ENCODE measurements at places on chromosomes 1 and 21.
A peak's percentile ranks its signal among the peaks of the same experiment; 100 is the strongest.

GRCh38 chr1:109241344-109241743 is 8.0 kb upstream of the CELSR2 start:
- no peak for DNase-seq

- DNase-seq = peak; percentile 49
Measured at GRCh38 chr1:218557731-218558130, 212.6 kb downstream of the TGFB2 start.

DNA sequence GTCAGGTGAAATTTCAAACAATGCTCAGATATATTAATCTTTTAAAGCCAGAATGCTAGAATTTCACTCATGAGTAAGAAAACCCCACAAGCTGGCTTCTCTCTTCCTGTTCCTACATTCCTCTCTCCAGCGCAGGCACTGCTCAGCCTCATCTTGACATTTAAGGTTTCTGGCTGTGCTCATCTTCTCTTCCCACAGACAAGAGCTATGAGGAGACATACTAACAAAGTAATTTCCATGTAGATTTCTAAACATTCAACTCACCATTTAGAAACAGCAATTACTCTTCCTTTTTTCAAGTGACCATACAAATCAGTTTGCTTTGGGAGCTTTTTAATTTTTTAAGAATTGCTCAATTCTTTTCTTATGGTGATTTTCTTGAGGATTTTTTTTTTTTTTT is 7.8 kb upstream of the LRRC8D start:
- no peak for DNase-seq

GRCh38 chr1:113452921-113453770 is 62.8 kb downstream of the MAGI3 start:
- no peak for DNase-seq

DNA sequence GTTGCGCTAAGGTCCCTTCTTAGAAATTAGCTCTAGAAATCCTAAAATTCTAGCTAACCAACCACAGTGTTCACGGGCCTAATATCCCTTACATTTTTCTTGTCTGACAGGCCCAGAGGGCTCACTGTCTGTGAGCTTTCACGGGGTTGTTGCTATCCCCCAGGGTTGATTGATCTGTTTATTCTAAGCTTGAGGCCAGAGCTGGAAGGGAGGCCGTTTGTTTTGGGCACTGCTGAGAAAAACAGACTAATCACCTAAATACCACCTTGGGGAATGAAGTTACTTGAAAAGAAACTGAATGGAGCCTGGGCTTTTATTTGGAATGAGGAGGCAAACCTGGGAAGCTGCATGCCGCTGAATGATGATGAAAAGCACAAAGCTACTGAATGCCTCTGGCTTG is 162.4 kb downstream of the KIF26B start:
- DNase-seq = no peak

DNA sequence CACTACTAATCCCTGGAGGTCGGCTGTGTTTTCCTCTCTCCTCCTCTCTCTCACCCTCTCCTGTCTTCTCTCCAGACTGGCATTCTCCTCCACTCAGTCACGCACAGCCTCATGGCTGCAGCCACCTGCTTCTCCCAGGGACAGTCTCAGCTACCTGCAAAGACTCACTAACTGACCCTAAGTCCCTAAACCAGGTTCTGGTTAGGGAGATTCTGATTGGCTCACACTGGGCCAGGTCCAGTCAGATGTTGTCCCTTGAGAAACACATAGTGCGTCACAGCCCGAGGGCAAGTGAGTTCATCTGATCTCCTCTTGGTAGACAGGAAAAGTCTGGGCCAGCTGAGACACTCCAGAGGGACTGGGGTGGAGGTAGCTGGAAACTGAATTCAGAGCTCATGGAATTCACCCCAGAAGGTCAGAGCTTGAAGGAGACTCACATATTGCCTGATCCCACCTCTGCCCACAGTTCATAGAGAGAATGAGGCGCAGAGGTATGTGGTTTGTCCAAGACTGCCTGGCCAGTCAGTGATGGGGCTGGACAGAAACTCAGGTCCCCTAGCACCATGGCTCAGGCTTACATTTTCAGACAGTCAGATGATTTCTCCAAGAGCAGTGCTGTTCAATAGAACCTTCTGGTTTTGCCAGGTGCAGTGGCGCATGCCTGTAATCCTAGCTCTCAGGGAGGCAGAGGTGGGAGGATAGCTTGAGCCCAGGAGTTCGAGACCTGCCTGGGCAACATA is 40.4 kb upstream of the RPL11 start:
- peak; percentile 31 for DNase-seq

DNA sequence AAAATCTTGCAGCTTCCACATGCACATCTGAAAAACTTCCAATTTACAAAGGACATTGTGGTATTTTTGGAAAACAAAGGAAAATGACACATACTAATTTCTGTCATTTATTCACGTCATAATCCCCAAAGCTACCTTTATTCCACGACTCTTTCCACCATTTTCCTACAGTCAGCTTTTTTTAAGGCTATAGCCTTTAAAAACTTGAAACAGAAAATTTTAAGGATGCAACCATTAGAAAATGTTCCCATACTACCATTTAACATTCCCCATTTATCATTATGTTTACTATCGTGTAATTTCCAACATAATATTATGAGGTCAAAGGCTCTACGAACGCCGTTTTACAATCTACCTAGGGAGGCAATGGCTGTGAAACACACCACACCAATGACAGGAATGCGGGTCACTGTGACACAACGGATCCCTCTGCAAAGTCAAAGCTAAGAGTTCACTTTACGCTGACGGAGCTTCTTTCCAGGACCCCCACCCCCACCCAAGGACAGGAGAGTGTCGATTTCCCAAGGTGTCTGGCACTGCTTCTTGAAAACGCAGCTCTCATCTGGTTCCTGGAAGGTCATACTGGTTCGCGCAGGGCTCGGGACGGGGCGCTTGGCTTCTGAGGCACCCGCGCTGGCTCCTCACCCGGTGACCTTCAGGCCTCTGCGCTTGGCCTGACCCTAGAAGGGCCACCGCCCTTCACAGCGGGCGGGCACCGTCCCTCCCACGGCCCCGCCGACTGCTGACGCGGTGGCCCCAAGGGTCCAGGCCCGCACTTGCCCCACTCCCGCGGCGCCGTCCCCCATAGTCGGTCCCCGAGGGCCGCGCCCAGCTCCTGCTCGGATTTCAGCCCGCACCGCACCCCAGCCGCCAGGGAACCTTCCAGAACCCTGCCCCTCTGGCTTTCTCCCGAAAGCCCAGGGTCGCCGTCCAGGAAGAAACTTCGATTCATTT is 50.5 kb upstream of the ATF3 start:
- peak; percentile 75 for DNase-seq

- no peak for DNase-seq
Measured at GRCh38 chr1:114723915-114724314, 7.3 kb upstream of the NRAS start.

DNA sequence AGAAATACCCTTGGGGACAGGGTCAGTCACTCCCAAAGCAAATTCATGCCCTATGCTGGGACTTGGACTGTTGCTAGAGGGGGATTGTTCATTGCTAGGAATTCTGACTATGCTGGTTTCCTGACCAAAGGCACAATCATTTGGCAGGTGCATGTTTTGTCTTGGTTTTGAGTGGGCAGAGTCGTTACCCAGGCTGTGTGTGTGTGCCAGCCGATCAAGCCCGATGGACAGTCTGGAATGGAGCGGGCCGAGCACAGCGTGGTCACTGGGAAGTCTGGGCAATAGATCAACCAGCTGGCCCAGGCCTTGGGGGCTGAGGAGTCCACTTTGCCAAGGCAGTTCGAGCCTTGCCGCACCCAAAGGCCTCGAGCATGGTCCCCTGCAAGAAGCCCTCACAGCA is 60.9 kb downstream of the HTR6 start:
- DNase-seq = no peak

DNA sequence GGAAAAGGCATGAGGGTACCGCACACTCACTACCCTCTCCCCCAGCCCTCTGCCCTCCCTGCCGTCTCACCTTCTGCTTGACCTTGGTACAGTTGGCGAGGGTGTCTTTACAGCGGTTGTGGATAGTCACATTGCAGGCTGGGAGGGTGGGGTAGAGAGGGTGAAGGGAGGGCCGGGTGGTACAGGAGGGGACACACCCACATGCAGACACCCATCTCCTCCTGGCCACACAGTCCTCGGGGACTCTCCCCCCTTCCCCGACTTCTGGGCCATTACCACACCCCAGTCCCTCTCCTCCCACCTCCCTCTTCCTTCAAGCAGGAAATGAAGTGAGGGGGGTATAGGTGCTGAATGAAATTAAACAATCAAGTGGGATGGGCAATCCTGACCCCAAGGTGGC is 11.6 kb downstream of the ARHGEF2 start:
- no peak for DNase-seq

All from posterior cingulate gyrus (tissue), 11 donors.